ENCODE measurements at places on chromosomes 6 and 20.

DNA sequence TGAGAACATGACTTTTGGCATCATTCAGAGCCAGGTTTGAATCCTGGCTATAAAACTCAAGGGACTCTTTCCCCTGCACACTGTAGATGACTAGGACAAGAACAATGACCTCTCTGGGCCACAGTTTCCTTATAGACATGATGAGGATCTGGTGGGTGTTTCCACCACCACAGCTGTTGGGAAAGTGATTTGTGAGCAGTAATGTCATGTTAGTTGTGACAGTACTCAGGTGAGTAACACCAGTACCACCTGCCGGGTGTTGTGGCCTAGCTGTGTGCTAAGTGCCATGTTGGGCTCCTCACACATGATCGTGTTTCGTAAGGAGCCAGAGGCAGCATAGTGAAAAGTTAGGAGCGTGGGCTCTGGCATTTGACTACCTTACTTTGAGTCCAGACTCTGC lies 24.1 kb downstream of the HM13 start:
- no peak for DNase-seq

DNA sequence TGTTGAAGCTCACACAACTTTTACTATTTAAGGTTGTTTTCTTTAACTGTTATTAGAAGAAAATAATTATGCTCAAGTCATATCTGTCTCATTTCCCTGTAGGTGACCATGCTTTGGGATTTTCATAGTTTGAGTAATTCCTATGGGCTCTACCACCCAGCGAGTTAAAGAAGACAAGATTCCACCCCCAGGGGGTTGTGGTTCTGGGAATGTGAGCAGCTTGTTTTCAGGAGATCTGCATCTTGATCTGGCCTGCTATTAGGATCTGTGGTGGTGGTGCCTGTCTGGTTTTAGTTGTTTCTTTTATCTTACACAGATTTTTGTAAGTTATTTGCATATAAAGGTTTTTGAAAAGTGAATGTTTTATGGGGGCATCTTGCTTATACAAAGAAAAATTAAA lies 20.2 kb upstream of the REV3L start:
- no peak for DNase-seq

DNA sequence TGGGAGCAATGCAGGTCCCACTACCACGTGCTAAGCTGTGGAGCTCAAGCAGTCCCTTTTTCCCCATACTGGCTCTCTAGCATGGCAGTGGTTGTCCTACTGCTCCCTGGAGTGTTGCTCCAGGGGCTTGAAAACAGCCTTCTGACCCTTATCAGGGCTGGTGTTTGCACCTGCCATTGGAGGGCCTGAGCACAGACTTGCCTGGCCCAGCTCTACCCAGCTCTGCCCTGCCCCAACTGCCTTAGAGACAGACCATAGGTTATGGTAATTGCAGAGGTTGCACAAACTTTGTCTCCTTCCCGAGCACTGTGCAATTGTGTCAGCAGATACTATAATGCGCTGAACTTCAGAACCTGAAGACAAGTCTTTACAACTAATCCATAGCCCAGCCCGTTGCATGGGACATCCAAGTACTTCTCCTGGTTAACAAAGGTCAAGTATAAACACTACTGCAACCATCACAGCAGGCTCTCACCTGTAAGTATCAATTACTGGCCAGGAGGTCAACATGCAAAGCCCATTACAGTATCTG lies 58.7 kb downstream of the PDSS2 start:
- DNase-seq, result no peak

DNA sequence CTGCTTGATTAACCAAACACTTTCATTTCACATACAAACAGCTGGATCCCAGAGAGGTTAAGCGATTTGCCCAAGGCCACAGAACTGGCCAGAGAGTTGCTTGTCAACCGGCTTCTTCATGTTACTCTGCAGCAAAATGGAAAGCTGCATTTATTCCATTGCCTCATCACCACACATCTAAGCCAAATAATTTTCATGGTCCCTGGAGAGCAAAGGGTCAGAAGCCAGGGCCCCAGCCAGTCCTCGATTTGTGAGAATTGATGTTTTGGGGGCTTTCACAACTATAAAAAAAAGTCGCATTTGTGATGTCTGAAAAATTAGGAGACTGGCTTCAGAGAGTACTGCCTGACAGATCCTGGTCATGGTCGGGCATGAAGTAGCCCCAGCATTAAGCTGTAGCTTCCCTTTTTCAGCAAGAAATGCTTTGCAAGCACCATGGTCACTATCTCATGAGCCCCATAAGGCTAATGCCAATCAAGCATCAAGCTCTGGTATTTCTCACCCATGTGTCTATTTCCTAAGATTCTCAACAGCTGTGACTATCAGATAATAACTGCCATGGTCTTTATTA lies 95.8 kb downstream of the BANF2 start:
- no peak for DNase-seq

DNA sequence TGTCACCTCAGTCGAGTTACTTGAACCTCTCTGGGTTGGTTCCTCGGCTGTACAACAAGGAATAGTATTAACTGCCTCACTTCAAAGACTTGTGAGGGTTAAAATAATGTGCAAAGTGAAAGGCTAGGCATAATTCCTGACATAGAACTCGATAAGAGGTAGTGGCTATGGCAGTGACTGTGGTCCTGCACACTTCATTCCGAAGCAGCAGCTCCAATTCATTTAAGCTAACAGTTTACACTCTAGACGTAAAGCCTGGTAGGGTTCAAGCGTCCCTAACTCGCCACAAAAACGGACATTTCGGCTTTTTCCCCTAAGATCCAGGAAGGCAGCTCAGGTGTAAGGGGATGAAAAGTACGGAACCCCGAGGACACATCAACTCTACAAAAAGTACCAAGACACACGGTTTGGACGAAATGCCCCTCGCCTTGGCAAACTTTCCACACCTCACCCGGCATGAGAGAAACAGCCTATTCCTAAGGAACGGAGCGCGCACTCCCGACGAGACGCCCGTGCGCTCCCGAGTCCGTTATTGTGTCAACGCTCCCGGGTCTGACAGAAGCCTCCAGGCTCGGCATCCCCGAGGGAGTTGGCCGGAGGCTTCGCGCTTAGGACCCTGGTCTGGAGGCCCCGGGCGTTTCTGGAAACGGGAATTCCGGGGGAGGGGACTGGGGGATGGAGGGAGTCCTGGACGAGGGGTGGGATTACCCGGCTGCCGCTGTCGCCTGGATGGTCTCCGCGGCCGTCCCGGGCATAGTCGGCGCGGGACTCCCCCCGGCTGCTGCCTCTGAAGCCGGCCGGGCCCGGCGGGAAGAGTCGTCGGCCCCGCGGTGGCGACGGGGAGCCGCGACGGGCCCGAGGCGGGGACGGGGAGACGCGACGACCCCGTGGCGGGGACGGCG lies 937 bp downstream of the ZNF318 start:
- no peak for DNase-seq
